ENCODE measurements at places on chromosomes 11 and 22.

DNA sequence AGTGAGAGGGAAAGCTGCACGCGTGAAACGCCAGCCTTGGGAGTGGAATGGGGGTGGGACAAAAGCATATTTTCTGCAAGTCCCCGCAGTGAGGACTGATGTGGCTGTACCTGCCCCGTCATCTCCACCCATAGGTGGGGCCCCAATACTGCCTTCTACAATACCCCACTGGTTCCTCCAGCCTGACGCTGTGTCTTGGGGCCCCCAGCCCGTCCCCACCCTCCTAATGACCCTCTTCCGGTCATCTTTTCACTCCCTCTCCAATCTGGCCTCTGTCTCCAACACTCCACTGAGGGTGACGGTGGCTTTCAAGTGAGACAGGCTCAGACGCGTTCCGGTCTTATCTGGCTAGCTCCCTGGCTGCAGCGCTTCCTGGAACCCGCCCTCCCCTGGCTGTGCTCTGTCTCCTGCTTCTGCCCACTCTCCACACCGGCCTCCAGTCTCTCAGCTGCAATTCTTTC lies 104.2 kb downstream of the MICAL3 start:
- DNase-seq = no peak

DNA sequence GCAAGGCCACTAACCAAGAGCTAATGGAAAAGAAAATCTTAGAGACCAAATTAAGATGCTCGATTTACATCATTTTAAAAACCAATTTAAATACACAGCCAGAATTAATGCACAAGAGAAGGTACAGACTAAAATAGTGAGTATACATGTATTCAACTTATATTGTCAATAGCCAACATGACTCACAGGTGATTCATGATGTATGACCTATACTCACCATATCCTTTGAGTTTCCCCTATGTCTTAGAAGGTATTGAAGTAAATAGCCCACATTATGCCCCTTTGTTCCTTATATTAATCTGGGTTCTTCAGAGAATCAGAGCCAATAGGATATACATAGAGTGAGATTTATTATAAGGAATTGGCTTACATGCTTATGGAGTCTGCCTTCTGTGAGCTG lies 97.5 kb upstream of the ANO3 start:
- DNase-seq = no peak

DNA sequence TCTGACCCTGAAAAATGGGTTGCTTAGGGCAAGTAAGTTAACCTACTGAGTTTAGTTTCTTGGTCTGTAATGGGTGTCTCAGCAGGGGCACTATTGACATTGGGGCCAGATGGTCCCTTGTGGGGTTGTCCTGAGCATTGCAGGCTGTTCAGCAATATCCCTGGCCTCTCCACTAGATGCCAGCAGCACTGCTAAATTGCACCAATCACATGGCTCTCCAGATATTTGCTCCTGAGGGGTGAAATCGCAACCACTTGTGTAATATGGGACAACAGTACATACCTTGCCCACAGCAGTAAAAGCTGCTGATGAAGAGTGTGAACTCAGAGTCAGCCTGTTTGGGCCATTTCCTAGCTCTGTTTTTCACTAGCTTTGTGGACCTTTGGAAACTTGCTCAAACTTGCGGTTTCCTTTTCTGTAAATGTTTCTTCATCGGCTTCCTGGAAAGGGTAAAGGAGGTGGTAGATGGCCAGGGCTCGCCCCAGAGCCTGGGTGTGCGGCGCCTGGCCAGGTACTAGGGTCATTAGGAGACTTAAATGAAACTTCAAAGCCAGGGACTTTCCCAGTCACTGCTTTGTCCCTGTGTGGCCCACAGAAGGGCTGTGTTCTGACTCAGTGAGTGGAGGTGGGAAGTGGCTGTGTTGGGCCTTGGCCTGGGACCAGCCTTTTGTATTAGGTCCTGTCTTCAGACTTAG lies 13.0 kb downstream of the NCF4 start:
- peak; percentile 77 for DNase-seq

GRCh38 chr11:120538707-120539106 lies 27.2 kb downstream of the GRIK4 start:
- DNase-seq = no peak

GRCh38 chr22:27443306-27443705 lies 358.2 kb downstream of the MN1 start:
- no peak for DNase-seq

- no peak for DNase-seq
Measured at GRCh38 chr11:59040607-59041006, 45.5 kb upstream of the GLYATL1B start.

DNA sequence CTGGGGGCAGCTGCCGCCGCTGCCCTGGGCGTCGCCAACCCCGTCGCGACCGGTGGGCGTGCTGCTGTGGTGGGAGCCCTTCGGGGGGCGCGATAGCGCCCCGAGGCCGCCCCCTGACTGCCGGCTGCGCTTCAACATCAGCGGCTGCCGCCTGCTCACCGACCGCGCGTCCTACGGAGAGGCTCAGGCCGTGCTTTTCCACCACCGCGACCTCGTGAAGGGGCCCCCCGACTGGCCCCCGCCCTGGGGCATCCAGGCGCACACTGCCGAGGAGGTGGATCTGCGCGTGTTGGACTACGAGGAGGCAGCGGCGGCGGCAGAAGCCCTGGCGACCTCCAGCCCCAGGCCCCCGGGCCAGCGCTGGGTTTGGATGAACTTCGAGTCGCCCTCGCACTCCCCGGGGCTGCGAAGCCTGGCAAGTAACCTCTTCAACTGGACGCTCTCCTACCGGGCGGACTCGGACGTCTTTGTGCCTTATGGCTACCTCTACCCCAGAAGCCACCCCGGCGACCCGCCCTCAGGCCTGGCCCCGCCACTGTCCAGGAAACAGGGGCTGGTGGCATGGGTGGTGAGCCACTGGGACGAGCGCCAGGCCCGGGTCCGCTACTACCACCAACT lies 1.0 kb downstream of the FUT4 start:
- DNase-seq = no peak

DNA sequence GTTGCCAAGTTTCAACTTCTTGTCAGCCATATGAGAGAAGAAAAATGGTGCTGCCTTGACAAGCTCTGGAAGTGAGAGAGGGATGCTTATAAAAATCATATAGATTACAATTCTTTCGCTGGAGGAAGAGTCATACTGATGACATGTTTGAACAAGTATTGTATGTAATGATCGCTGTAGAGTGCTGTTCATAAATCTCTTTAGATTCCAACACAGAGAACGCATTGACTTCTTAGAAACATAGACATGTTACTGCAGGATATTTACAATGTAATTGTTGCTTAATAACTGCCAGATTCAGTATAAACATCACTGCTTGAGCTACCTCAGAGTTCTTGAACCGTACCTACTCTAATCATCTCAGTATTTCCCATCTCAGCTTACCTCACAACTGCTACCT lies 571.6 kb downstream of the LUZP2 start:
- no peak for DNase-seq

- no peak for DNase-seq
Measured at GRCh38 chr11:114564831-114565230, 5.2 kb upstream of the NXPE1 start.

DNA sequence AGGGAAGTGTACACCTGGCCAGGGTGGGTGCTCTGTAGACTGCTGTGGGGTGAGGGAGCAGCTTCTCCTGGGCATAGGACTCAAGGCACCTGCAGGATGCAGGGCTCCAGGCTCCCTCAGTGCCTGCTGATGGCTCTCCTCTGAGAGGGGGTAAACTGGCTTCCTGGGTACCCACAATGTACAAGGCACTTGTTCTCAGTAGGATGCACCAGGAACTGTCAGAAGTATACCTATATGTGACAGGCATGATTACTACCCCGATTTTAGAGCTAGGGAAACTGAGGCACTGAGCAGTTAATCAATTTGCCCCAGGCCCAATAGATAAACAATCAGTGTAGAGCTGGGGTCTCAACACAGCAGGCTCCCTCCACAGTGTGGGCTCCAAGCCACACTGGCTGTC lies 31.4 kb upstream of the GNAZ start:
- DNase-seq = no peak

GRCh38 chr22:49079743-49080500 lies 747.8 kb downstream of the BRD1 start:
- no peak for DNase-seq

GRCh38 chr22:49968313-49968830 lies 7.8 kb downstream of the PIM3 start:
- no peak for DNase-seq

DNA sequence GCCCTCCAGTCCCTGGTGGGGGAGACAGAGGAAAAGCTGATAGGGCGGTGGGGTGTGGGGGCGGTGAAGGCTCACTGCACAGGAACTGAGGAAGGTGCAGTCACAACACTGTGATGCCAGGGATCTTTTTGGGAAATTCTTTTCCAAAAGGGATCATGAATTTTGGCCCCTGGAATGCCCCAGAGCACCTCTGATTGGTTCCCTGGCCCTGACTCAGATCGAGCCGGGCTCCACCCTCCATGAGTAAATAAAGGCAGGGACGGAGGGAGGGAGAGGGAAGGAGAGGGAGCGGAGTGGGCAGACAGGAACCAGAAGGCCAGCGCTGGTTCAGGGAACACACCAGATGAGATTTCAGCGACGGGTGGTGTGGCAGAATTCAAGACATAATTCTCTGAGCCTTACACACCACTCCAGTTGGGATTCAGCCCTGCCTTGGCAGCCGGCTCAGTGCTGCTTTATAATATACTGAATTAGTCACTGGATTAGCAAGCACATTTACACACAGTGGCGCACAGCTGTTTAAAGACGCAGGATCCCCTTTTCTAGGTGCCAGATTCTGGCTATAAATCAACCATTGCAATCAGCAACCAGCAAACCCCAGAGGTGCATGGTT lies 80.3 kb downstream of the ETS1 start:
- no peak for DNase-seq

- DNase-seq = no peak
Measured at GRCh38 chr11:117919781-117920221, 9.4 kb downstream of the TMPRSS13 start.

DNA sequence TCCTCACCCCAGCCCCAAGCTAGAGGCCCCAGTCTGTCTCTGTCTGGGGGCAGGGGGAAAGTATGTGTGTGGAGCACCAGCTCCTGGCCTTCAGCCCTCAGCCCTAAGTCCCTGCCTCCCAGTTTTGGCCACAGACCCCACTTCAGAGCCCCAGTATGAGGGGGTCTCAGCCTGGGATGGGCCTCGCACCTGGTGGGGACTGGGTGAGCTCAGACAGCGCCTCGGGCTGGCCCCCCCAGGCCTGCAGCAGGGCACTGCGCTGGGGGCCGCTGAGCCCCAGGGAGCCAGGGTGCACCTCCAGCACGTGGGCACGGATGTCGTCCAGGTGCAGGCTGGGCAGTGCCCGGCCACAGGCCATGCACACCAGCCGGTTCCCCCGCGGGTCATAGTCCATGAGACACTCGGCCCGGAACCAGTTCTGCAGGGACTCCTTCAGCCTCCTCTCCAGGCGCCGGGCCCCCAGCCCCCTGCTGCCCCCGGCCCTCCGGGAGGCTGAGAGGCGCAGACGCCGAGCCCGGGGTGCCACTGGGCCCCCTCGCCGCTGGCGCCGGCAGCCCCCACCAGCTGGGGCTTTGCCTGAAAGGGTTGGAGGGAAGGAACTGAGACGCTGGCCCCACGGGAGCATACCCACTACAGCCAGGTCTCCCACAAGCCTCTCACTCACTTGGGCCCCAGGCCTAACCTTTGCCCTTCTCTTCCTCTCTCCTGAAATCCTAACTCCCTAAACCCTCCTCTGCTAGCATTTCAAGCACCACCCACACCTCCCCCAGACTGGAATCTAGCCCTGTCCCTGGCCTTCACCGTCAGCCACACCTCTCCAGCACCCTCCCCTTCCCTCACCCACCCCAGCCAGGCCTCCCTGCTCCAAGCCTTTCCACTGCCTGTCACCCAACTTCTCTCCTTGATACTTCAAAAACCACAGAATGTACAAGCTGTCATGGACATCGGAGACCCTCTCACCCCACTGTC lies 3.6 kb downstream of the ZFTA start:
- no peak for DNase-seq

GRCh38 chr11:35045236-35045820 lies 93.6 kb upstream of the CD44 start:
- peak; percentile 93 for DNase-seq

GRCh38 chr22:26041931-26042330 lies 127.3 kb upstream of the SEZ6L start:
- DNase-seq = no peak

DNA sequence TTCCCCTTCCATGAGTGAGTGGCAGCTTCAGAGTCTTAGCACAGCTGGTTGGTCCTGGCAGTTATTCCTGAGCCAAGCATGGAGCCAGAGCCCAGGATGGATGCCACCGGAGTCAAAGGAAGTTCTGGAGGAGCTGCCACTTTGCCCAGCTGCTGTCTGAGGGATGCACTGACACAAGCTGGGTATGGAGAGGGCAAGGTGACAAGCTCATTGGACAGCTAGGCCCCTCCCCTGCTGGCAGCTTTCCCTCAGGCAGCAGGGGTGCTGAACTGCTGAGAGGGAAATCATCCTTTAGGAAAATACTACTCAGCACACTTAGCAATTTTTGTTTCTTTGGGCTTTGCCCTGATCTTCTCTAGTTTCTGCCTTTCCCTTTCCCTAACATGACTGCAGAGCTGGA lies 99.3 kb upstream of the SESN3 start:
- DNase-seq = no peak

GRCh38 chr11:86212019-86212611 lies 32.4 kb upstream of the EED start:
- DNase-seq = no peak

GRCh38 chr22:46688949-46689348 lies 49.1 kb downstream of the CERK start:
- no peak for DNase-seq

GRCh38 chr11:16456366-16456765 lies 100.0 kb upstream of the SOX6 start:
- no peak for DNase-seq

DNA sequence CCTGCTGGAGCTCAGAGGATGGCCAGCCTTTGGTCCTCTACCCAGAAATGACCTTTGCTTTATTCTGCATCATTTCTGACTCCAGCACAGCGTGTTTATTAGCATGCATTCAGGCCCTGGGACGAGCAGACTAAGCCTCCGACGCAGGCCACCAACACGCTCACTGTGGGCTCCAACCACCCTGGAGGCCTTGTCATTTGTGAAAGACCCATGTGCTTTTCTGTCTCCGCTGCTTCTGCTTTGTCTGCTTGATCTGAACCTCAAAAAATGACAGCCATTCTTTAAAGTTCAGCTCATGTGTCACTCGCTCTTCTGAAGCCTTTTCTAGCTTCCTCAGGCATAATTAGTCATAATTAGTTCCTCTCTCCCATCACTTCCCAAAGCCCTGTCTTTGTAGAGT lies 109.1 kb upstream of the TIMP3 start:
- DNase-seq = no peak

- peak; percentile 70 for DNase-seq
Measured at GRCh38 chr11:57213342-57214097, 23.5 kb downstream of the APLNR start.

DNA sequence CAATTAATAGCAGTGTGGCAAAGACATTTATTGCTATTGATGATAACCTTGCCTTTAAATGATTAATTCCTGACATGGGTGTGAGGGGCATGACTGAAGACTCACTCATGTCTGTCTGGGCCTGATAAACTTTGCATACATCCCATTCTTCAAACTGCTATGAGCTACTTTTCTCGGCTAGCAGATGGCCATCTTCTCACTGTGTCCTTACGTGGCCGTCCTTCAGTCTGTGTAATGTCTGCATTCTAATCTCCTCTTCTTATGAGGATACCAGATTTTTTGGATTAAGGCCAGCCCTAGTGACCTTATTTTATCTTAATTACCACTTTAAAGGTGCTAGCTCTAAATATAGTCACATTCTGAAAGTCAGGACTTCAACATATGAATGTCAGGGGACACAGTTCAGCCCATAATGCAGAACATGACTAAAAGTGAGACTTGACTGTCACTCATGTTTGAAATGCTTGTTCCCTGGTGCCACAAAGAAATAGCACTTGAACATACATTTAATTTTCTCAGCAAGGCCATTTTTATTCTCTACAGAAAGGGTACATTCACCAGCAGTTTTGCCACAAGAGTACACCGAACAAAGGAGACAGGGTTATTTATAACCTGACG lies 32.3 kb downstream of the OR10A6 start:
- no peak for DNase-seq

Measured in Kasumi-1 (cell line).